ENCODE measurements at places on chromosomes 1 and 21.

- no peak for DNase-seq
These were observed 27.9 kb downstream of the UTP25 start for GRCh38 chr1:209855623-209856022.

- DNase-seq = no peak
These were observed 55.7 kb downstream of the DEGS1 start for GRCh38 chr1:224238756-224239155.

- peak; percentile 69 for DNase-seq
These were observed at the start of gene HPDL for GRCh38 chr1:45326627-45327623. HPDL (plus strand) TSS chr1:45326895; CDS start chr1:45327149, 254 bp downstream.

DNA sequence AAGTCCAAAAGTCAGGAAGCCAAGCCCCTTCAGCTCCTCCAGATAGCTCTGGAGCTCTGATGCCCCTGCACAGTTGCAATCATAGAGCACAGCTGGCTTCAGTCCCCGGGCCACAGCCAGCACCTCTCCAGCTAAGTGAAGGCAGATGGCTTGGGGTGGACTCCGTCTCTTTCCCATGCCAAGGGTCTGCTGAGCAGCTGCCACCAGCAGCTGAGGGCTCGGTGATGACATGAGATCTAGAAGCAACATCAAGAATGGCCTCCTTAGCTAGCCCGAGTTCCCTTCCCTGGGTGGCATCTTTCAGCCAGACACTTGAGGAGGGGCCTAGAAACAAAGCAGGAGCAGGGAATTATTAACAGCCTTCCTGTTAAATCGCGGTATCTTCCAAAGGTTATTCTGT is 973 bp downstream of the C1orf74 start:
- DNase-seq = no peak

DNA sequence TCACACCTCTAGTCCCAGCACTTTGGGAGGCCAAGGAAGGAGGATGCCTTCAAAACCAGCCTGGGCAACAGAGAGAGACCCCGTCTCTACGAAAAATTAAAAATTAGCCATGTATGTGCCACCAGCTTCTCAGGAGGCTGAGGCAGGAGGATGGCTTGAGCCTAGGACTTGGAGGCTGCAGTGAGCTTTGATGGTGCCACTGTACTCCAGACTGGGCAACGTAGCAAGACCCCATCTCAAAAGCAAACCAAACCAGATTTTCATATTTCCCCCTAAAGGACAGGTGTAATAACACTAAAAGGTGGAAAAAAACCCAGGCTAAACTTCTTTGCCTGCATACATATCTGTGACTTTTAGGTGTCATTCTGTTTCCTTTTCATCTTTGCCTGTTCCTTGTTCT is 3.7 kb downstream of the UCK2 start:
- no peak for DNase-seq

GRCh38 chr1:48823168-48823567 is 46.5 kb upstream of the BEND5 start:
- DNase-seq = no peak

DNA sequence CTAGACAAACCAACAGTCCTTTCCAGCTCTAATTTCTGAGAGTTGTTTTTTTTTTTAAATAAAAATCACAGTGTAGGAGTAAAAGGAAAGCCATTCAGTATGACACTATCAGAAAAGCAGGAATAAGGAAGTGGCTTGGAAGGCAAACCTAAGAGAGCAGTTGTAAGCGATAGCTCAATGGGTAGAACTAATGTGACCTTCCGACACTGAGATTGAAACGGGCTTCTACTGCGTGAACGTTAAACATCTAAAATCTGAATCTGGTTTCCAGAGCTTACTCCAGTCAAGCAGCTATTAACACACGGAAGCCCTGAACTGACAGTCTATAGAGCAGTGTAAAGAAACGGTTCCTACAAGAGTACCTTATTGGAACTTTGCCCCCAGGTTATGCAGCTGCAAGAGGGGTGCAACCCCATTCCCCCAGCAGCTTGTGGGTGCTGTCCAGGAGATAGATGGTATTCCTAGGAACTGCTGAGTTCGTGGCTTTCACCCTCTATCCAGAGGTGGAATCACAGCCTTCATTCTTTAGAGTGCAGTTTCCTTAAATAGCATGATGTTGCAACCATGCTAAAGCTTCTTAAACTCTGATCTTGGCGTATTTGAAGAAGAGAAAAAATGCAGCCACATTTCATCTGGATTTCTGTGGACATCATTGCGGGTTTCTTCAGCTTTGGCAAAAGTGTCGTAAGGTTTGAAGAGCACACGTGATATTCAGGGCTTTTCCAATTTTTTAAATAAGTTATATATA is 3.3 kb upstream of the IRF2BP2 start:
- DNase-seq = no peak

GRCh38 chr21:41147096-41147978 is 20.6 kb upstream of the BACE2 start:
- DNase-seq = no peak

- no peak for DNase-seq
These were observed 6.2 kb upstream of the POFUT2 start for GRCh38 chr21:45293726-45294401.

DNA sequence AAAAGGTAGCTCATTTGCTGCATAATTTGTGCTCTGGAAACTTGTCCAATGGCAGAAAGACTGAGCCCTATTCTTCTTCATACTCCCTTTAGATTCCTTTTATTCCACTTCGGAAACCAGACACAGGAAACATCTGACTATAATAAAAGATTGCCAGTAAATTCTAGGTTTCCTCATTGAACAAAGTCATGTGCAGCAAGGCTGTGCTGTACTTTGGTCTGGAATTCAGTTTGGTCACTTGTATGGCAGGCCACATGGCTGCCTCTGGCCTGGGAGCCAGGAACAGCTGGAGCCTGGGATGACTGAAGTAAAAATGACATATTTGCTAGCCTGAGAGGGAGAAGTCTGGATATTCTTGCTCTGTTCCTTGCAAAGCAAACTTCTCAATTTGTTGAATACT is 79.6 kb downstream of the ST3GAL3 start:
- no peak for DNase-seq

DNA sequence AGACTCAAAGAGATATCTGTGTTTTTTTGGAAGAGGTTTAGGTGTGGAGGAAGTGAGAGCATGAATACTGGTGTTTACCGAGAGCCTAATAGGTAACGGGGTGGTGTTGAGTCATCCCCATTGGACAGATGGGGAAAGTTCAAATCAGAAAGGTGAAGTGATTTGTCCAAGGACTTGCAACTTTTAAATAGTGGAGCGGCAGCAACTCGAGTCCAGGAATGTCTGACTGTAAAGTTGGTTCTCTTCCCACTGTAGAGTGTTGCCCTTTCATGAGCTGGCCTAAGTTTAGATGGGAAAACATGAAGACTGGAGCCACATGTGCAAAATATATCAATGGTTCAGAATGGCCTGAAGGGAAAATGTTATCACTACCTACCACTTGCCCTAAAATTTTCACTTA is 125.7 kb downstream of the LYPLAL1 start:
- no peak for DNase-seq

DNA sequence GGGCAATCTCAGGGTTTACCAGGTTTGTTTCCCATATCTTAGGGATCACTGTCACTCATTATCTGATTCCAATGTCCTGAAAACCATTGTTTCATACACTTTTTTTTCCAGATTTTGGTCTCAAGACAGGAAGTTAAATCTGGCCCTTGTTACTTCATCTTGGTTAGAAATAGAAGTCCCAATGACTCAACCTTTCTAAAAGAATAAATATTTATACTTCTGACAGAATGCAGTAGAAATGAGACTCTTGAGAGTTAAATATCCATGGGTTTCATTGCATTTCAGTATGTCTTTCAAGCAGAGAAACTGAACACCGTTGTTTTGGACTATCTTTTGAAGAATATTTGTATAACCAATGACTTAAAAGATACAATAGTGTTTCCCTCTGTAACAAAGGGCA is 19.8 kb upstream of the VCAM1 start:
- no peak for DNase-seq

DNA sequence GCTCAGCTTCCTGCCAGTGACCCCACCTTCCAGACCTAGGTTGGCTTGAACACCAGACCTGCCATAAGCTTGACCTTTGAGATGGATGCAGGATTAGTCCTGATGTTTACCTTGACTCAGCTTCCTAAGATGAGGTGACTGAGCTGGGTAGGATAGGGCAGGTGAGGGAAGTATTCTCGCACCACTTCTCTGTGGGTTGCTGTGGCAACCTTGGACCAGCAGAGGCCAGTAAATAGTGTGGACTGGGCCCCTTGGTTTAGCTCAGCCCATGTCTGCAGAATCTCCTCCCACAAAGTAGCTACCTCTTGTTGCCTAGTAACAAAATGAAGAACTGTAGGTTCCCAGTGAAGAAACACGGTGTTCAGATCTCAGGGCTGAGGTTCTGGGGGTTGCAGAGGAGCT is 8.4 kb downstream of the RPS6KA1 start:
- DNase-seq = no peak

GRCh38 chr1:172944931-172945330 is 105.8 kb downstream of the TNFSF18 start:
- no peak for DNase-seq

DNA sequence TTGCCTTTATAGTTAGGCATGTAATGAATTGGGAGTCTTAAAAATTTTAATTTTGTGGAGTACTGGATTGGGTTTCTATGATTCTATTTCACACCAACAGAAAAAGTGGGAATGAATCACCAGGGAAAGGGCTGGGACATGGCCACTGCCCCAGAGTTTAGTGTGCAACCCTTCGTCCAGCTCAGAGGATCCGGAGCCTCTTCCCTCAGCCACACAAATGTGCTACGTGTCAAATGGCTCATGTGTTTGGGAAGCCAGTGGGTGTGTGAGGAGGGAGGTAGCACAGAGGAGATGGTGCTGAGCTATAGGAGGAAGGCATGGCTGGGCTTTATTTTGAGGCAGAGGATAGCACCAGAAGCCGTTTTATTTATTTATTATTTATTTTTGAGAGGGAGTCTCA is 247.3 kb downstream of the SIPA1L2 start:
- no peak for DNase-seq
